ENCODE measurements at places on chromosomes 12 and 14. TPM values are rescaled to one million over a fixed set of nuclear protein-coding genes. Genes with fewer than 3 reads are reported as not detected.

The ARHGEF40 gene
- 72.5 TPM for total RNA-seq

The CIROP gene
- total RNA-seq = not detected

The TAS2R7 gene
- not detected for total RNA-seq

The CABP1 gene
- 0.22 TPM for total RNA-seq

The CCDC184 gene
- total RNA-seq = 4.3 TPM

The KTN1 gene
- 130 TPM for total RNA-seq

The PZP gene
- 0.59 TPM for total RNA-seq
